Upper lobe of left lung (tissue), 6 donors: ENCODE measurements at places on chromosomes 1 and 21.

DNA sequence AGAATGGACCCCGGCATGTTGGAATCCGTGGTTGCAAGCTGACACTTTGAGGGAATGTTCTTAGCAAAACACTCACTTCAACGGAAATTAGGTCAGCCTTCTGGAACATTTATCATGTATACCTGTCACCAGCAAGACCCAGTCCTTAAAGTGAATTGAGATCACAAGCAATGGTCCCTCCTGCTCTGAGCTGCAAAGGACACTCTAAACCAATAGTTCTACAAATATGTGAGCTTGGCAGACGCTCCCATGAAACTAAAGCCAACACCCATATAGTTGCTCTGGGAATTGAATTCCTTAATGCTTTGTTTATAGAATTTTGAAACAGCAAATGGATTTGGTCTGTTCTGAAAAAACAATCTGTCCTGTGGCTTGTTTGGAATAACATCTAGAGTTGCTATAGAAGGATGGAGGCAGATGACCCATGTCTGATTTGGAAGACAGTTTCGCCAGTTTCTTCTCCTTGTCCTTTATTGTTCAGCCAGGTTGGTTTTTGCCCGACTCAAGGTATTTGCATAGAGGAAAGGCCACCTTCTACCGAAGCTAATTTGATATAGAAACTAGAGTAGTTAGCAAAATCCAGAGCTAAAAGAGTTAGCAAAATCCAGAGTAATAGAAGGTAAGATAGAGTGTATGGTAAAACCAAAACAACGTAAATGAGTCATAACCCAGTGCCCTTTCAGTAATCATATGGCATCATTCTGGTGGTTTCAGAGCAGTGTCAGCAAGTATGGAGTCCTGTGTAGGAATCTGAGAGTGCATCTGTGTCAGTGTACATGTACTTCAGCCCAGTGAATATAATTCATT lies 236.2 kb downstream of the NFIA start:
- no peak for DNase-seq

DNA sequence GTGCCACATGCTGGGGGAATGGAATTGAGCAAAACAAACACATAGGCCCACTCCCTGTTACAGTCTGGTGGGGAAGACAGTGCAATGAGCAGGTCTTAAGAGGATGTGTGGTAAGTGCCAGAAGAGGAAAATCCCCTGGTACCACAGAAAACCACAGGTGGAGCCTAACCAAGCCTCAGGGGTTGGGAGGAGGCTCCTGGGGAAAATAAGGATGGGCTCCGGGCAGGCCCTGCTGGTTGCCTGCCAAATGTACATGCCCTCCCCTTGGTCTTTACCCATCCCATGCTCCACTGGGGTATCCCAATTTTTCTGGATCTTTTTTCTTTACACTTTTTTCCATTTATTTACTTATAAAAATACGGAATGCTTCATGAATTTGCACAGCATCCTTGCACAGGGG lies 40.4 kb downstream of the ATP1A1 start:
- DNase-seq: no peak

GRCh38 chr21:35720208-35720731 lies 340.1 kb downstream of the SETD4 start:
- DNase-seq: no peak

DNA sequence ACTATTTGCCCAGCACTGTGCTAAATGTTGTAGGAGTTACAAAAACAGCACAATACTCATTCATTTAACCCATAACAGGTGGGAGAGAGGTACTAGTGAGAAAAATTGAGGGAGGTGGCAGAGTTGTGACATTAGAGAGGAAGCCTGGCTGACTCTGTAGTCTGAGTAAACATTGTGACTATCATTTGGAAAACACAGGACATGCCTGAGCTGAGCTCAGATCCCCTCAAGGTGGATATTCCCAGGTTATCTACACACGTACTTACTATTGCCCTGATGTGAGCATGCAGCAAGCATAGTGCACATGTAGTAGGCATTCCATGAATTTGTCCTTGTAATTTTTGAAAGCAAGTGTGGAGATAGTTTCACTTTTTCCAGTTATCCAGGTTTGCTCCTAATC lies 10.9 kb downstream of the CAMK1G start:
- no peak for DNase-seq

- DNase-seq: no peak
Measured at GRCh38 chr1:11429226-11429625, 49.7 kb upstream of the DISP3 start.
